Activated CD4-positive, alpha-beta T cell treated with anti-CD3 and anti-CD28 coated beads for 24 hours (primary cell): ENCODE measurements at places on chromosomes 3 and 15.

- DNase-seq: no peak
Measured at GRCh38 chr3:80187981-80188380, 420.2 kb upstream of the ROBO1 start.

DNA sequence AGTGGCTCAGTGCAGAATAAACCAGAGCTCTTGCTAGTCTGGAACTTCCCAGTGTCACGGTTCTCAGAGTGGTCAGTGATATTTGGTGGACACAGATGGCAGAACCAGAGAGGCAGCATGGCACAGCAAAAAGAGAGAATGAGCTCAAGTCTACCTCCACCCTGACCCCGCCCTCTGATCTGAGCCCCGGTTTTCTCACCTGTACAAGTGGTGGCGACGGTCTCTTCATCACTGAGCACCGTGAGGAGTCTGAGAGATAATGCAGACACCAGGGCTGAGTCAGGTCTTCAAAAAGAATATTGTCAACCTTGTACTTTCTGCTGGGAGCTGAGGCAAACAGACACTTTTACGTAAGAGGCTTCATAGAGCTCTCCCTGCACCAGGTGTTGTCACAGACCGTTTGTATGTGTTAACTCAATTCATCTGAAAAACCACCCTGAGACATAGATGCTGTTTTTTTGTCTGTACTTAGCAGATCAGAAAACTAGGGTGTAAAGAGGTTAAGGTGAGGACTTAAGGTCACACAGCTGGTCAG is 13.2 kb downstream of the FGD5 start:
- DNase-seq: no peak

DNA sequence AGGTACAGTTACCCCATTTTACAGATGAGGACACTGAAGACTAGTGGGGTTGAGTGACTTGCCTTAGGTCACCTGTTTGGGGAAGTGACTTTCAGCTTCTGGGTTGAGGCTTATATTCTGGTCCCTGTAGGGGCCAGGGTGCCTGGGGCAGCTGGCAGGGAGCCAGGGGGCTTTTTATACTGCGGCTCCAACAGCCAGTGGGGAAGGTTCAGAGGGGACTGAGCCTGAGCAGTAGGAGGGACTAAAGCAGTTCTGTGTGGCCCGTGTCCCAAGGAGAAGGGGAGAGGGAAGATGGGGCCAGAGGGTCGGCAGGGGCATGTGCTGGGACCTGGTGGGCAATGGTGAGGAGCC is 37.7 kb downstream of the SLC6A6 start:
- DNase-seq: no peak

- DNase-seq: no peak
Measured at GRCh38 chr3:47003056-47003410, 23.6 kb downstream of the NBEAL2 start.

DNA sequence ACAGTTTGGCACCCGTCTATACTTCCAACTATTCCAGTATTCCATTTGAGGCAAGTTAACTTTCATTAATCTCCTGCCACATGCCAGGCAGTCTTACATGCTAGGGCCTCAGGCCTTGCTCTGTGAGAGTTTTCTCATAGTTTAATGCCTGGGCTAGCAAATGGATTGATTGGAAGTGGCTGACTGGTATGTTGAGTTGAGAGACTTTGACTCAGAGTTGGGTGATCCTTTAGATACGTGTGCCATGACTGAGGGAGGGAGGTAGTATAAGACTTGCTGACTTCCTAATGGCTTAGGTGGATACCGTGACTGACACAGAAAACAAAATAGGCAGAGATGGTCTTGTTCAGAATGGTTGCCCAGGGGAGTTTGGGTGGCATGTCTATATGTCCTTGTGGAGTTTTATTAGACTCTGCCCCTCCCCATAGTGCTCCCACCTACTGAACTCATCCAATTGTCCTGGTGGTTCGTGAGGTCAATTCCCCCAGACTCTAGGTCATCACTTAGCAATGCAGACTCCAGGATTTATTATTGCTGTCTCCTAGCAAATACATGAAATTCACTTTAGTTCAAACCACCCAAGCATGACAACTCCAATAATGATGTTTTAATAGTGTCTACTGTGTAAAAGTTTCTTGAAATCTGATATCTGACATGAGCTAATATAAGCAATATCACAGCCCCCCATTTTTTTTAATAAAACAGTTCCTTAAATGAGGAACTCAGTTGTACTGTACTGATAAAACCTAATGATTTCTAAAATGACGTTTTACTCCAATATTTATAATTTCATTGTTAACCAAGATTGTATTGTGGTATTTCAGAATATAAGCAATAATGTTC is 413.9 kb upstream of the MDFIC2 start:
- DNase-seq: no peak

DNA sequence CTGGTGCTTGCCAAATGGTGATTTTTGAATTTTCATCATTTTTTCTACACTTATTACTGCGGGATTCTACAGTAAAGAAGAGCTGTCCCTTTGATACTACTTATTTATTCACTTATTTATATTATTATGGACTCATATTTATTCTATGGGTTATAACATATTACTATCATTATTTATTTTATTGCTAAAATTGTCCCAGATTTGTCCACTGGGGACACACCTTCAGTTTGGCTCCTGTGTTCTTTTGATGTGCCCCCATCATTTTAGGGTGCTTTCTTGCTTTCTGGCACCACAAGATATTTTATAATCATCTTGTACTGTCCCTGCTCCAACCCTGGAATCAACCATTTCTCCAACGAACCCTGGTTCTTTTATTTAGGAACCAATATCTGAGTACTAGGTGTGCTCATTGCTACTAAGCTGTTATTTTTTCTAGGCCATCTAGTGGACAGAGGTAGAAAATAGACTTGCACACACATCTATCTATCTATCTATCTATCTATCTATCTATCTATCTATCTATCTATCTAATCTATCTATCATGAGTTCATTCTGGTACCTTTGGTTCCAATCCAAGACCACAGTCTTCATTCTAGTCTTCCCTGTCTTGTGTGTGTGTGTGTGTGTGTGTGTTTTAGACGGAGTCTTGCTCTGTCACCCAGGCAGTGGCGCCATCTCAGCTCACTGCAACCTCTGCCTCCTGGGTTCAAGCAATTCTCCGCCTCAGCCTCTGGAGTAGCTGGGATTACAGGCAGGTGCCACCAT is 16.0 kb downstream of the SLC22A14 start:
- no peak for DNase-seq

- no peak for DNase-seq
Measured at GRCh38 chr3:44958386-44958785, 17.6 kb downstream of the ZDHHC3 start.

- no peak for DNase-seq
Measured at GRCh38 chr3:157447026-157447694, 10.5 kb downstream of the PTX3 start.

GRCh38 chr15:48062148-48062872 is 58.5 kb upstream of the SLC24A5 start:
- DNase-seq: no peak

GRCh38 chr3:149266736-149267135 is 45.1 kb upstream of the CP start:
- DNase-seq: no peak

DNA sequence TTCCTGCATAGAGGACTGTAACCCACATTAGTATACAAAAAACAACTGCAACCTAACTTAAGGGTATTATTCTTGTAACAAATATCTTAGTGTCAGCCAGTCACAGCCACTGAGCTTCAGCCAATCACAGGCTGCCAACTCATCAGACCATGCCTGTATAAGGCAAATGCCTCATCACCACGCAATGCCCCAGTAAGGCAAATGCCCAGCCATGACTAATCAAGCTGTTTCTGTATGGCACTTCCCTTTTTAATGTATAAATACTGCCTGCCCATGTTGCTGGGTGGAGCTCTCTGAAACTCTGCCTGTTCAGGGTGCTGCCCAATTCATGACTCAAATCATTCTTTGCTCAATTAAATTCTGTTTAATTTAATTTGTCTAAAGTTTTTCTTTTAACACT is 18.4 kb upstream of the GABRA5 start:
- DNase-seq: no peak

DNA sequence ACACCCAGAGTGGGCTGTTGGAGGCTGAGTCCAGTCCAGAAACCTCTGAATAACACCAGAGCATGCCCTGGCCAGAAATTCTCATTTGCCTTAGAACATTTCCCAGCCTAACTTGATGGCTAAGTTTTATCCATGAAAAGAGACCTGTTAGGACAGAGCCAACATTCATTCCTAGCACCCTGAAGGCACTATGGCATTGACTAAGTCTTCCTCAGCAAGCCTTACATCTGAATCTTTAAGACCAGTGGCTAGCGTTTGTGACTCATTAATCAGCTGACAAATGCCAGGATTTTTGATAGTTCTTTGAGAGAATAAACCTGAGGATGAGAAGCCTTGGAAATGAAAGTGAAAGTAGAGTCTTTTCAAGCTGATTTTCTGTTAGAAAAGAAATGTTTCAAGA is 1087.1 kb upstream of the ALCAM start:
- no peak for DNase-seq

- no peak for DNase-seq
Measured at GRCh38 chr3:122578069-122578740, 755 bp downstream of the PARP15 start.

DNA sequence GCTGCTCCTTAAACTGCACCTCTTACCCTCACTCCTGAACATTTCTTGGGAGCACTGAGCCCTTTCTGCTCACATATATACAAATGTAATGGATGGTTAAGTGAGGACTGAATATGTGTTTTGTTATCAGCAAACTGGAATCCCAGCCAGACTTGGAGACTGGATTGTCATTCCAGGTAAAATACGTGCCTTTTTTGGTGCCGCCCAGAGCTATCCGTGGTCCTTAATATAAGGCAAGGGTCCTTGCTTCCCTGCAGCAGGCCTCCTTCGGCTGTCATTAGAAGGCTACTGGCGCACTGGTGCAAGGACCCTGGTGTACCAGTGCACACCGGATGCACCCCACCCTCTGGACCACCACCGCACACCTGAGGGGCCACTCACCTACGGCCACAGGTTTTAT is 1.1 kb upstream of the GABRB3 start:
- no peak for DNase-seq

GRCh38 chr3:132203889-132204596 is 113.2 kb upstream of the ACP3 start:
- DNase-seq: no peak

GRCh38 chr15:78671626-78672211 is 30.7 kb upstream of the CHRNB4 start:
- DNase-seq: no peak

DNA sequence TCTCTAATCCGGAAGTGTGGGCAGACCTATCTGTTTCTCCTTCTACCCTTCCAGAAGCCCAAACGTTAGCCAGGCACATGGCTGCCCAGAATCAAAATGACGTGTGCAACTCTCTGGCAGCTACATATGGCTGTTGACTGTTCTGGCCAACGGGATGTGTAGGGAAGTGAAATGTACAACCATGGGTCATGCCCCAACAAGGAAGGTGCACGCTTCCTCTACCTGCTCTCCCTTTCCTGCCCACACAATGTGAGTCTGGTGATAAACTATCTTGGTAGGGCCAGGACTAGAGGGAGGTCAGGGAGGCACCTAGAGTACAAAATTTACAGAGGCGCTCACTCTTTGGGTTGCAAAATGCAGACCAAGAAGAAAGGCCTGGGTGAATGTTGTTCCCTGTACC is 495.9 kb upstream of the PROK2 start:
- DNase-seq: no peak

GRCh38 chr15:96578393-96578792 is 247.9 kb downstream of the NR2F2 start:
- DNase-seq: no peak

GRCh38 chr3:195873281-195873887 is 35.0 kb downstream of the TNK2 start:
- DNase-seq: no peak

DNA sequence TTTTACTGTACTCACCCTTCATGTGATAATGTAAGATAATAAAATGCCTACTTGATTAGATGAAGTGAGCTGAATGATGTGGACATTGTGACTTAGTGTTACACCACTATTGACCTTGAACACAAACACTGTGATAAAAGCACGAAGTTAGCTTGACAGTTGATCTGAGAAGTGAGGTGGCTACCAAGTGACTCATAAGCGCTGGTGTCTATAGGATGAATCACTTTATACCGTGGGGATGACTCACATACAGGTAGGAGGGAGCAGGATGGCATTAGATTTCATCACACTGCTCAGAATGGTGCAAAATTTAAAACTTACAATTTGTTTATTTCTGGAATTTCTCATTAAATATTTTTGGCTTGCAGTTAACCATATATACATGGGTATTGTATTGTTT is 174.7 kb upstream of the CNTN3 start:
- no peak for DNase-seq

DNA sequence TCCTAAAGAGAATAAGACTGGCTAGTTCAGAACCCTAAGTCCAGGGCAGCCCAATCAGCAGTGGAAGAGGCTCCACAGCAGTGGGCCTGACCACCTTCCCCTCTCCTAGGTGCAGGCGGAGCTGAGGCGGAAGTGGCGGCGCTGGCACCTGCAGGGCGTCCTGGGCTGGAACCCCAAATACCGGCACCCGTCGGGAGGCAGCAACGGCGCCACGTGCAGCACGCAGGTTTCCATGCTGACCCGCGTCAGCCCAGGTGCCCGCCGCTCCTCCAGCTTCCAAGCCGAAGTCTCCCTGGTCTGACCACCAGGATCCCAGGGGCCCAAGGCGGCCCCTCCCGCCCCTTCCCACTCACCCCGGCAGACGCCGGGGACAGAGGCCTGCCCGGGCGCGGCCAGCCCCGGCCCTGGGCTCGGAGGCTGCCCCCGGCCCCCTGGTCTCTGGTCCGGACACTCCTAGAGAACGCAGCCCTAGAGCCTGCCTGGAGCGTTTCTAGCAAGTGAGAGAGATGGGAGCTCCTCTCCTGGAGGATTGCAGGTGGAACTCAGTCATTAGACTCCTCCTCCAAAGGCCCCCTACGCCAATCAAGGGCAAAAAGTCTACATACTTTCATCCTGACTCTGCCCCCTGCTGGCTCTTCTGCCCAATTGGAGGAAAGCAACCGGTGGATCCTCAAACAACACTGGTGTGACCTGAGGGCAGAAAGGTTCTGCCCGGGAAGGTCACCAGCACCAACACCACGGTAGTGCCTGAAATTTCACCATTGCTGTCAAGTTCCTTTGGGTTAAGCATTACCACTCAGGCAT is 33.7 kb downstream of the VIPR1 start:
- no peak for DNase-seq

GRCh38 chr3:151644020-151644620 is 89.6 kb upstream of the AADACL2 start:
- no peak for DNase-seq

DNA sequence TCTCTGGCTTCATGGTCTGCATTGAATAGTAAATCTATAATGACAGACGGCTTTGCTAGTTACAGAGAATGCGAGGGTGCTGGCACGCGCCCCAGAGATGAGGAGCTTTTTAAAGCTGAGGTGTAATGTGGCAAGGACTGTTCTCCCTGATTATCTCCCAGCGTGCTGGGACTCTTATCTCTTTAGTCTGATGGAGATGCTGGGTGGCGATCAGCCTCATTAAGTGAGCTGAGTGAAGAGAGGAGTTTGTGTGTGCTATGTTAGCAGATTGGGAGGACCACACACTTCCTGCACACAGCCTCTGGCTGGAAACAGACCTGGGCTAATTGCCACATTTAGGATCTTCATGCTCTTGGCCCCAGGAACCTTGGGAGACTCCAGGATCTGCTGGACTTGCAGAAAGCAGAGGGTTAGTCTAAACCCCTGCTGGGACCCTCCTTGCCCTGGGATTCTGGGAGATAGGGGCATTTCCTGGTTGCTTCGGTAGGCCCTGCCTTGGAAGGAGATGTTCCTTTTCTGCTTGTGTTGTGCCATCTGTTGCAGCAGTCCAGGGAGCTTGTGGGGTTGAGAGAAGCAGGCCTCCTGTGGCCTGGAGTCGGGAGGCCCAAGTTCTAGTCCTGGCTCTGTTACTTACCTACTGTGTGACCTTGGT is 15.0 kb downstream of the PDIA5 start:
- no peak for DNase-seq
